AG04450 (cell line): ENCODE measurements at places on chromosomes 3 and 15.

- DNase-seq = no peak
Measured at GRCh38 chr3:47803480-47804025, 615 bp downstream of the DHX30 start.

GRCh38 chr3:54988838-54989630, 61.2 kb upstream of the LRTM1 start:
- DNase-seq = peak; percentile 85

DNA sequence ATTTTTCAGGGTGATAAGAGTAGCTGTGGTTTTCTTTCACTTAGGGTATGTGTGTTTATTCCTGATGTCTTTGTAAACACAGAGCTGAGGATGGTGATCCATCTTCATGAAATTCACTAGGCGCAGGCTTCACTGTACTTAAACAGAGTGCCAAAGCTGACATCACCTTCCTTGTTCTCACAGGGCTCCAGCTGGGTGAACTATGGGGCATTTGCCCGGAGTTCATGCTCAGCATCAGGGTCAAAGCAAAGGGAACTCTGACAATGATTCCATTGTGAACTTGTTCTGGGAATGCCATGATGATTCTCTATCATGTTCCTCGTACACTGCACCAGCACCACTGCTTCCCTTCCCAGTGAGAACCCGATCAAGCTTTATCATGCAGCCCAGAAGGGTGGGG, 184.8 kb upstream of the P2RY1 start:
- no peak for DNase-seq

DNA sequence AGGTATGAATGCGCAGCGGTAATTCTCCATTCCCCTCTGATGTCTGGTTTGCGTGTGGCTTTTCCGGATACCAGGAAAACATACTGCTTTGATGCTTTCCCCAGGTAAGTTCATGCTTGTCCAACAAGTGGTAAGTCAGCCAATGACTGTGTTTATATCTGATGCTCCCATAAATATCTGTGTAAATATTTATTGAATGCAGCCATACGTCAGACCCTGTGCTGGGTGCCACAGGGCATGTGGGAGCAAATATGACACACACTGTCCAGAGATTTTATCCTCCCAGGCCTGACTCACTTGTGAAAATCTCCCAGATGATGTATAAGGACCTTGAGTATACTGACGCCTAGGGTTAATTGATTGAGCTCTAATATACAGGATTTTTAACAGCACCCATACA, 29.6 kb upstream of the CEMIP start:
- no peak for DNase-seq

GRCh38 chr3:86661817-86662216, 329.1 kb downstream of the VGLL3 start:
- DNase-seq = no peak

- no peak for DNase-seq
Measured at GRCh38 chr15:68420186-68420684, 11.7 kb downstream of the ITGA11 start.
